ENCODE measurements at places on chromosomes 2 and 18.

GRCh38 chr2:122186761-122187222 is 431.3 kb downstream of the TSN start:
- no peak for DNase-seq

DNA sequence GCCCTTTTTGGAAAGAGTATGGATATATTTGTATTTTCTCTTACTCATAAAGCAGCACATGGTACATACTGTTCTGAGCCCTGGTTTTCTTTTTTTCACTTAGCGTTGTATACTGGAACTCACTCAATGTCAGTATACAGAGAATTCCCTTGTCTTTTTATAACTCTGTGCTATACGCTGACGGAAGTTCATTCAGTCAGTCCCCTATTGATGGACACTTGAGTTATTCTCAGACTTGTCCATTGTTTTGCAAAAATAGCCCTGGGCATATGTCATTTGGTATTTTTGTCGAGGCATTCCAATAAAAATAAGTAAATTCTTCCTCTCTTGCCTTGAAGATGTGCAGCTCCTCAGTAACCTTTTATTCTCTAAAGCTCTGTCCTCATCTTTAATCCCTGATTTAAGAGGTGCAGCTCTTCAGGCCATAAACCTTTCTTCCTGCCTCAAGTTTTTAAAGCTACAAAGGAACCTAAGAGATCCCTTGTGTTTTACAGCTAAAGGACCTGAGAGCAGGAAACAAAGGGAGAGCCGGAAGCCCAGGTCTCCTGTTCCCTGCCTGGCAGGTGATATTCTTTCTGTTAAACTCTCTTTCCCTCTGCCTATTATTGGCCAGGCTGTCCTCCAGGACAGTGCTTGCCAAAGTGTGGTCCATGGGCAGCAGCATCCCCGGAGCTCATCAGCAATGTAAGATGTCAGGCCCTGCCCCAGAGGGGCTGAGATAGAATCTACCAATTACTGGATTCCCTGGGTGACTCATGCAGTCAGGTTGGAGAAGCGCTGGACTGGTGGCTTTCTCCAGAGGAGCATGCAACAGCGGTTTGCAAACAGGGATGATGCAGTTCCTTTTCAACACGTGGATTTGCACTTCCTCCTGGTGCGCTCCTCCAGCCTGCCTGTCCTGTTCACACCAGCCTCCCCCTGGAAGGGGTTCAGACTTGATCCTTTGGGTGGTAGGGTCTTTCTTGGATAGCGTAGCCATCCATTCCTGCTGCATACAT is 158.0 kb downstream of the NEDD4L start:
- DNase-seq, result no peak

DNA sequence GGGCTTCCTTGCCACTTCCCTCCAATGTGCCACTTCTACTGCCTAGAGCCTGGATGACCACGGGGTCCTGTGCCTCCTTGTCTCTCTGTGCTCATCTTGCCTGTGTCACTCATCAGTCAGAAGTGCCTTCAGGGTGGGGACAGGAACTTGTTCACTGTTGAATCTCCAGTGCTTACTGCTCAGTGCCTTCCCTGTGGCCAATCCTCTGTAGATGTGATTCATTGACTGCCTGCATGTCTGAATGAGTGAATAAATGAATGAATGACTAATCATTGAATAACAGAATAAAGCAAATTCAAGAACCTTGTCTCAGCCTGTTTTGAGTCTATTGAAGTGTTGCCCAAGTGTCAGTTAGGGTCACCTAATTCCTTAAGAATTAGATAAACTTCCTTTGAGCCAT is 42.3 kb upstream of the FAM136A start:
- DNase-seq, result no peak

DNA sequence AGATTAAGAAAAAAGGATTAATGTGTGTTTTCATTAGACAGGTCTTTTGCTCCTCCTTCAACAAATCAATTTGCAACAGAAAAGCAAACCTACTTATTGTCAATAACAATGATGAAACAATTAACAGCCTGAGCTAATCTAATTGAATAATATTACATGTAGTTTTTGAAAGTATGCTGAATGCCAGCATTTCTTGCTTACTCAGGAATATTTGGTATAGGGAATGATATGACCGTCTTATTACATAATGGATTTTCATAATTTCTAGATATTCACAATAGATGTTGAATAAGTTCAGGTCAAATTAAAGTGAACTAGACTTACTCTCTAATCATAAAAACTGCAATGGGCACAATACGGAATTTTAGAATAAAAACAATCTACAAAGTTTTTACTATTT is 1493.8 kb upstream of the NXPH2 start:
- no peak for DNase-seq

GRCh38 chr2:23534771-23535170 is 149.8 kb downstream of the KLHL29 start:
- no peak for DNase-seq

GRCh38 chr2:121147766-121148165 is 137.2 kb downstream of the TFCP2L1 start:
- DNase-seq, result no peak

DNA sequence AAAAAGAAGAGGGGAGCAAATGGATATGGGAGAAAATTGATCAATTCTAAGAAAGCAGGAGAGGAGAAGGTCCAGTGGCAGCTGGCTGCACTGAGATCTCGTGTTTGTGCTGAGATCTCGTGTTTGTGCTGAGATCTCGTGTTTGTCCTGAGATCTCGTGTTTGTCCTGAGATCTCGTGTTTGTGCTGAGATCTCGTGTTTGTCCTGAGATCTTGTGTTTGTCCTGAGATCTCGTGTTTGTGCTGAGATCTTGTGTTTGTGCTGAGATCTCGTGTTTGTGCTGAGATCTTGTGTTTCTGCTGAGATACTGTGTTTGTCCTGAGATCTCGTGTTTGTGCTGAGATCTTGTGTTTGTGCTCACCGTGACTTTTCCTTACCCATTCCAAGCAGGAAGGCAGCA is 254.4 kb downstream of the BCL2 start:
- no peak for DNase-seq

- DNase-seq, result no peak
Measured at GRCh38 chr2:184030989-184031388, 567.3 kb upstream of the ZNF804A start.

DNA sequence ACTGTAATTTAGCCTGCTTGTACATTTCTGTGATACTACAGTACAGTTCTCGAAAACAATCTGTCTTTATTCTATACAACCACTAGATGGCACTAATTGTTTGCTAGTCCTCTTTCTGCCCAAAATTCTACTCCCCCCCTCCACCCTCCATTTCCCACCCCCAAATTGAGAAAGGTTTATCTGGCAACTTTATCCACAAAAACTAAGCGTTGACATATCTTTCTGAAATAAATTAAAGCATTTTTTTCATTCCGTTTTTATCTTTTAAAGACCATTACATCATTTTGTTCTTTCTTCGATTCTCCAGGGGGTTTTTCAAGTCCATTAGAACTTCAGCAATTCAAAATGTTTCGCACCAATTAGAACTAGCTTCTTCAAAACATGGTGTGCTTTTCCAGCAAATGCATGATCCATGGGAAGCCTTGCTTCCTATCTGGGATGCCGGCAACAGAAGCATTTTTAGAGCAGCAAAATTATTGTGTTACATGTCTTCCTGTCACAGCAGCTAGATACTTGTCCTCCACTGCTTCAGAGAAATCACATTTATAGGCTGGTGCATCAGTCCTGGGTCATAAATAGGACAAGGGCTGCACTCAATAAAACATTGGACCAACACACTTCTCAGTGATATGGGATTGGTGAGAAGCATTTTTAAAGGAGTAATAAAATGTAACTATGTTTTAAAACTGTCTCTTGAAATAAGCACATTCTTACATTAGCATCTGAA is 241.3 kb downstream of the PAX3 start:
- no peak for DNase-seq

DNA sequence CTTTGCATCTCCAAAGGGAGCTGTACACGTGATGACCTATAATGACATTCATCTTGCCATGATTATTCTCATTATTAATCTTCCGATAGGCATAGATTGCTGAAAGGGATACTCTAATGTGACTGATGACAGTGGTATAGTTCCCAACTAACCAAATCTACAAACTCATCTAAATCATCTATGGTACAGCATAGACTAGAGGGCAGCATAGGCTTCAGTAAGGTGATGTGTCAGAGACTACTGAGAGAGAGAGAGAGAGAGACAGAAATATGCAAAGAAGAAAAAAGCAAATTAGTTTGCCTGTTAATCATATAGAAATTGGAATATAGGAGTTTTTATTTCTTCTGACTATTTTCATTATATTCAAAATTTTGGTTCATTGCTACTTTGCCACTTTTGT is 89.3 kb downstream of the CSRNP3 start:
- DNase-seq, result no peak

- DNase-seq, result no peak
Measured at GRCh38 chr2:220315098-220315823, 687.8 kb downstream of the SLC4A3 start.

- no peak for DNase-seq
Measured at GRCh38 chr2:34337735-34338134, 738.6 kb upstream of the FAM98A start.

- no peak for DNase-seq
Measured at GRCh38 chr2:226489775-226490541, 309.7 kb downstream of the IRS1 start.

GRCh38 chr2:133143645-133144044 is 424.6 kb downstream of the NCKAP5 start:
- DNase-seq, result no peak

DNA sequence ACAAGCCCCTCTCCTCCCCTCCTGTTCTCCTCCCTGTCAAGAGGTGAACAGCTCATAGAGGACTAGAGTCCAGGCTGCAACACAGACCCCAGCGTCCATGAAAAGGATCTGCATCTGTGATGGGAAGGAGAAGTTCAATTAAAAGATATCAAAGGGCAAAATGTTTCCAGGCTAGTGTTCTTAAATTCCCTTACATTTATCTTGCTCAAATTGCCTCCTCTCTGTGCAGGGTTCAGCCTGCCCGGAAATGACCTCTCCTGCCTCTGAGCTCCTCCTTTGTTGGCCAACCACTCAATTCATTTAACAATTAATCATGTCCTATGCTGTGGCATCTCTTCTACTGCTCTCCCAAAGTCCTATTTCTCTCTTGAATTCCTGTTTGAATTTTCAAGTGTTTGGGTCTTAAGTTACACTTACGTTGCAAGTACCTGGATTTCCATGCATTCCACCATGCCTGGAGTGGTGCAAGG is 105.3 kb downstream of the TSN start:
- no peak for DNase-seq

GRCh38 chr2:74979844-74980243 is 21.4 kb downstream of the POLE4 start:
- no peak for DNase-seq

GRCh38 chr18:25055076-25055475 is 296.9 kb downstream of the ZNF521 start:
- DNase-seq, result no peak

- no peak for DNase-seq
Measured at GRCh38 chr18:9594823-9595596, 19.3 kb downstream of the PPP4R1 start.

DNA sequence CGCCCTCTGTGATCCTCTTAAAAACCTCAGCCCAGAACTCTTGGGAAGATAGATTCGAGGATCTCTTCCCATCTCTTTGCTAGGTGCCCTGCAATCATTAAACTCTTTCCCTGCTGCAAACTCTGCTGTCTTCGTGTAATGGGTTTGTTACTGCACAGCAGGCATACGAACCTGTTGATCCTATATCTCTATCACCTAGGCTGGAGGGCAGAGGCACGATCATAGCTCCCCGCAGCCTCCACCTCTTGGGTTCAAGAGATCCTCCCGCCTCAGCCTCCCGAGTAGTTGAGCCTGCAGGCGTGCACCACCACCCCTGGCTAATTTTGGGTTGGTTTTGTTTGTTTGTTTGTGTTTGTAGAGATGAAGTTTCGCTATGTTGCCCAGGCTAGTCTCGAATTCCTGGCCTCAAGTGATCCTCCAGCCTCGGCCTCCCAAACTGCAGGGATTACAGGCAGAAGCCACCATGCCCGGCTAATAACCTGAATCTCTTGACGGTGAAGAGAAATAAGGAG is 493 bp upstream of the BBS5 start:
- no peak for DNase-seq

DNA sequence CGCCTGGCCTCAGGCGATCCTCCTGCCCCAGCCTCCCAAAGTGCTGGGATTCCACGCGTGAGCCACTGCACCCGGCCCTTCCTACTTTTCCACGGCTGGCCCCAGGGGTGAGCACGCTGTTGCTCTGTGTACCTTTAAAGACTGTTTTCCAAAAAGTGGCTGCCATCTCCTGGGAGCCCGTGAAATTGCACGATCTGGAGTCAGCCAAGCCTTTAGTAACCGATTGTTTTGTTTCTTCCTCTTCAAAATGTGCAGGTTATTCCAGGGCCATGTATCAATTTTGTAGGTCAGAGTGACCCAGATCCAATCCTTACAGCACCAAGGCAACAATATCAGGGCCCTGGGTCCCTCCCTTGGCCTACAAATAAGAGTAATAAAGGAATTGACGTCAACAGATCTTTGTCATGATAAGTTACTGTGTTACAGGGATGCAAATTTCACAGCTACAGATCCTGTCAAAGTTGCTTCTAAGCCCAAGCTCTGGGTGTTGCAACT is 135.6 kb upstream of the ZNF236 start:
- DNase-seq, result no peak

- DNase-seq, result no peak
Measured at GRCh38 chr2:154194909-154195643, 323.4 kb downstream of the GALNT13 start.

DNA sequence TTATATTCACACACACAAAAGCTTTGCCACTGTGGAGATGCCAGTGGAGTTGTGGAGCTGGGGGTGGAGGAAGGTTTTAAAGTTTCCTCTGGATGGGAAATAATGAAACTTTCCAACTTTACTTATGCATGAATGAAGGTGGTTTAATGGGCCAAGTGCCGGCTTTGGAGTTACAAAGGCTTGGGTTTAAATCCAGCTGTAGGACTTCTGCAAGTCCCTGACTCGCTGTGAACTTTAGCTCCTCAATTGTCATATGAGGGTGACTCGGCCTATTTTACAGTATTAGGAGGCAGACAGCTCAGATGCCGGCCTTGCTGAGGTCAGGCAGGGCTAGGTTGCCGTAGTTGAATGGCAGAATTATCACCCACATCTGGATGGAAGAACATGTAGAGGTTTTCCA is 415.8 kb upstream of the TRIB2 start:
- DNase-seq, result no peak

- peak; percentile 32 for DNase-seq
Measured at GRCh38 chr18:5628512-5629255, 84.9 kb upstream of the EPB41L3 start.

GRCh38 chr2:32926708-32927084 is 20.1 kb upstream of the LTBP1 start:
- no peak for DNase-seq

GRCh38 chr2:197786010-197786877 is 1.1 kb upstream of the BOLL start:
- no peak for DNase-seq
